Stimulated activated CD4-positive, alpha-beta T cell treated with anti-CD3 and anti-CD28 coated beads, Interleukin-4, amount 100 ng/mL, for 1 hour (primary cell): ENCODE measurements at places on chromosomes 4 and X.

GRCh38 chr4:73687421-73687820 lies 52.9 kb upstream of the CXCL8 start:
- no peak for DNase-seq

DNA sequence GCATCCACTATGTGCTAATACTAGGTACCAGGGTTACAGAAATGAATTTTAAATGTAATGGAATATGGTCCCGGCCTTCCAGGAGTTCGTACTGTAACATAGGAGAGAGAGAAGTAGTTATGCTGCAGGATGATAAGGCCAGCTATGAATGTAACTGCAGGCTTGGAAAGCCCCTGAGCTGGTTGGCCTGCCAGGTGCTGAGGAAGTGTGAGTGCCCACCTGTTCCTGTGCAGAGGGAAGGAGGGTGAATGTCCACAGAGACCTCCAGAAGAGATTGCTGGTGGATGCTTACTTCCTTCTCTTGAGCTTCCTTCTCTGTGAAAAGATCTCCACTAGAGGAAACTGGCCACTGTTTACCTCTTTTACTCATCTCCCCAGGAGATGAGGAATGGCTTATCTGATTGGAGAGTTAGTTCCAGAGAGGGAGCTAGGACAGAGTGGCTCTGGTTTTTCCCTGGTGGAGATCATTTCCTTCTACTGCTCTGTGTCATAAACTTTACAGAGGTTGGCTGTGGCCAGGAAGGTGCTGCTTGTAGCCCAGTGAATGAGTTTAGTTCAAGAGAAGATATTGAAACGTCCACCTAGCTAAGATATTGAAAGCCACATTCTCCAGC lies 114.0 kb upstream of the LNX1 start:
- DNase-seq: no peak

DNA sequence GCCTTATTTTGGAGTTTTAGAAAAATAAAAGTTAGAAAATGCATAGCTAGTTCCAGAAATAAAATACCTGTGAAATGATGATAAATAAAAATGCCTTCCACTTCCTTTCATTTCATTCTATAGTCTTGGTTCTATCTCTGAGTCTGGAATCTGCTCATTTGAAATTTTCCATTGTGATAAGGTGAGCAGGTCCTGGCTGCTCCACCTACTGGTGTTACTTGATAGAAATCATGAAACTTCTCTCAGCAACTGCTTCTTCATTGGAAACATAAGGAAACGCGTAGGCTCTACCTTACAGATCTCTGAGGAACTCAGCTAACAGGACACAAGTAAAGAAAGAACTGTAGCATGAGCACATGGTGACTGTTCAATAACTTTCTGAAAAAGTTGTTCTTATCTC lies 141.8 kb downstream of the DCHS2 start:
- no peak for DNase-seq

- DNase-seq: no peak
These were observed 103.9 kb downstream of the IQCM start for GRCh38 chr4:149711593-149712365.

DNA sequence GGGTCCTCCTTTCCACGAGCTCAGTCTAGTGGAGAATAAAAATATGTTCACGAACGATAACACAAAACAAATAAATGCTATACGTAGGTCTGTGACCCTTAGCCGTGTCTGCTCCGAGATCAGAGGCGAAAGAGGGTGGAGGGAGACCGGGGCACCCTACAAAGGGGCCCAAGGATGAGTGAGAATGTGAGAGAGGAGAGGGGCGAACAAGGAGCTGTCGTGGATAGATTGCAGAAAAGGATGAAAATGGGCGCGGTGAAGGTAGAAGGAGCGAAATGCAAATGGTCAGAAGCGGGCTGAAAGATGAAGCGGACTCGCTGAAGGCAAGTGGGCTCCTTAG lies 6.2 kb upstream of the ZBTB33 start:
- no peak for DNase-seq

- no peak for DNase-seq
These were observed 145.3 kb downstream of the ATRX start for GRCh38 chrX:77640702-77641101.
